ENCODE measurements at places on chromosomes 5 and 9.

DNA sequence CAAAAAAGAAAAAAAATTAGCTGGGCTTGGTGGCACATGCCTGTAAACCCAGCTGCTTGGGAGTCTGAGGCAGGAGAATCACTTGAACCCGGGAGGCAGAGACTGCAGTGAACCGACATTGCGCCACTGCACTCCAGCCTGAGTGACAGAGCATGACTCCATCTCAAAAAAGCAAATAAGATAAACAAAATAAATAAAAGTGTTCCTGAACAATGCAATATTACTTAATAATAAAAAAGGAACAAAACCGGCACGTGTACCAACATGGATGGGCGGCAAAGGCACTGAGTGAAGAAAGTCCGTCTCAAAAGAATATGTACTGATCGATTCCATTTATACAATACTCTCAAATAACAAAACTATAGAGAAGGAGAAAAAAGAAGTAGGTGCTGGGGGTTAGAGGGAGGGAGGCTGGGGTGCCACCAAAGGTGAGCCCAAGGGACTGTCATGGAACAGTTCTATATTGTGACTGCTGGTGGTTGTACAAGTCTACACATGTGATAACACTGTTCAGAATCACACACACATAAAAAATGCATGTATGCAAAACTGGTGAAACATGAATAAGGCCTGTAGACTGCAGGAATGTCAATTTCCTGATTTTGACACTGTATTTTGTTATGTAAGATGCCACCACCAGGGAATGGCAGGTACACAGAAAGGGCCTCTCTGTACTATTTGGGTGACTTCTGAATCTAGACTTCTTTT lies 15.8 kb downstream of the MYO10 start:
- DNase-seq = no peak

GRCh38 chr5:9781890-9782289 lies 151.7 kb upstream of the TAS2R1 start:
- DNase-seq = no peak

DNA sequence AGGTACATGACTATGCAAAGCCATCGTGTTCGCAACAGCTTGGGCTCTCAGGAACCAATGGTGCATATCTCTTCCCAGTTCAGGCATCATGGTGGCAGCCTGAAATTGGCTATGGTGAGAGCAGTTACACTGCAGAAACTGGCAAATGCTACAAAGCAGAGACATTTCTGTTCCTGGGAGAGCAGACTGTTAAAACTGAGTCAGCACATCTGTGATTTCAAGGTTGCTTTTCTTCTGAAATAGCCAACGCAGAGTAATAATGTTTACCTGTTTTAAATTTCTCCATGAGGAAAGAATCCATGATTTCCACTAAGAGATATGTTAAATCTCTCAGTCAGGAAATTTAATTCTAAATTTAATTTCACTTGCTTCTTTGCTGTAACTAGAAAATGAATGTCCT lies 47.8 kb downstream of the C7 start:
- DNase-seq = no peak

DNA sequence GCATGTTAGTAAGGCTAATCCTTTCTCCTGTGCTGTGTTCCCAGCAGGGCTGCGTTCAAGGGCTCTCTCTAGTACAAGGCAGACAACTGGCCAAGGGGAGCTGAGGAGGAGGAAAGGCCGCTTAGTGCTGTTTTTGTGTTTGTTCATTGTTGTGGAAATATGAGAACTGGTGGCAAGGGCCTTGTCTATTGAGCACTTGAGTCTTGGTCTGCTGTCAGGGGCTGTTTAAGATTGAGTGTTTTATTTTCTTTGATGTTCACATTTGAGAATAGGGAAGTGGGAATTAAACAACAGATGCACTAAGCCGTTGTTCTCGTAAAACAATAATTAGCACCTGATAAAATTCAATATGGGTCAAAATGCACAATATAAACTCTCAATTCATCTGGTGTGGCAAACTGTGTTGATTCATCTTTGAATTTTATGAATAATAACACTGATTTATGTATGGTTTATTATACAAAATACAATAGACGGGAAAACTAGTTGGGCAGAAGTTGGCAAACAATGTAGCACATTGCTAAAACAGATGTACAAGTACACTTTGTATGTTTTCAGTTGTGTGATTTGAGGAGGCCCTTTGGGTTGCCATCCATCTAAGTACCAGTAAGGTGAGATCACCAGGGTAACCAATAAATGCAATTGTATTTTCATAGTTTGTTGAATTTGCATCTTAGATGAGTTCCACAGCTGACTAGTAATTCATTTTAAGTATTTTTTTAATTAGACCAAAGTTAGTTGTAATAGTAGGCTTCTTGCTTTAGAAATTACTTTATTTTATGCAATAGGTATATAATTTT lies 97.6 kb upstream of the GRHPR start:
- no peak for DNase-seq

- no peak for DNase-seq
Observed at GRCh38 chr9:132125361-132125760, 36.5 kb upstream of the NTNG2 start.

GRCh38 chr9:114860187-114860586 lies 54.3 kb upstream of the TNFSF15 start:
- no peak for DNase-seq

DNA sequence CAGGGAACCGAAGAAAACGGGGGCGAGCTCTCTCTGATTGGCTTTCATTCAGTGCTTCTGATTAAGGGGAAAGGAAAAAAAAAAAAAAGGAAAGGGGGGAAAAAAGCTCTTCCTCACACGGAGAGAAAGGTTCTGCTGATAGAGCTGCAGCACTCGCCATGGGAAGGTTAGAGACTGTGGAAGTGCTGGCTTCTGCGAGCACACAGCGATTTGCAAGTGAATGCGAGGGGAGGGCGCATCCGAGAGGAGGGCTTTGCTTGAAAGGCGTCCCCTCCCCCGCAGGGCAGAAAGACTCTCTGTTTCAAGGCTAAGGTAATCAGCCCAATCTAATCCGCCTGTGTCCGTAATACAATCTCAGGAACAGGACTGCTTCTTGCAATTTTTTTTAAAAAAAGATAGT lies at the start of gene CDH10:
Gene CDH10 (minus strand): TSS at position 218 of the 400 bp plus-strand sequence. CDS start 51,488 bp downstream, outside the sequence.
- DNase-seq = no peak

GRCh38 chr5:119289438-119290044 lies 66.3 kb upstream of the TNFAIP8 start:
- DNase-seq = no peak

DNA sequence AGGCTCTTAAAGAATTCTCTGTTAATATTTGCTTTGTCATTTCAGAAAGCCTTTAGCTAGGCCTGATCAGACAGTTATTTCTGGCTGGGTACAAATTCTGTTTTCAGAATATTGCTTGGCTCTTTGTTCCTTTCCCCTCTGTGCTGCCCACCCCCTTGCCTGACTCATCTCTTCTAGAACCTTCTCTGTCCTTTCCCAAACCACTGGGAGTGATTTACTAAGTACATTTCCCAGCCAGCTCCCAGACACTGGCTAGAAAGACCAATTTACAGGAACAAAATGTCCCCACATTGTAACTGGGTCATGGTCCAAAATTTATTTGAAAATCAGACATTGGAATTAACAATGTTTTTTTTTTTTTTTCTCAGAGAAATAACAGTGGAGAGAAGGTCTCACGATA lies 133.1 kb upstream of the MAP1B start:
- no peak for DNase-seq

GRCh38 chr5:32586276-32586599 lies 881 bp downstream of the SUB1 start:
- DNase-seq = no peak

DNA sequence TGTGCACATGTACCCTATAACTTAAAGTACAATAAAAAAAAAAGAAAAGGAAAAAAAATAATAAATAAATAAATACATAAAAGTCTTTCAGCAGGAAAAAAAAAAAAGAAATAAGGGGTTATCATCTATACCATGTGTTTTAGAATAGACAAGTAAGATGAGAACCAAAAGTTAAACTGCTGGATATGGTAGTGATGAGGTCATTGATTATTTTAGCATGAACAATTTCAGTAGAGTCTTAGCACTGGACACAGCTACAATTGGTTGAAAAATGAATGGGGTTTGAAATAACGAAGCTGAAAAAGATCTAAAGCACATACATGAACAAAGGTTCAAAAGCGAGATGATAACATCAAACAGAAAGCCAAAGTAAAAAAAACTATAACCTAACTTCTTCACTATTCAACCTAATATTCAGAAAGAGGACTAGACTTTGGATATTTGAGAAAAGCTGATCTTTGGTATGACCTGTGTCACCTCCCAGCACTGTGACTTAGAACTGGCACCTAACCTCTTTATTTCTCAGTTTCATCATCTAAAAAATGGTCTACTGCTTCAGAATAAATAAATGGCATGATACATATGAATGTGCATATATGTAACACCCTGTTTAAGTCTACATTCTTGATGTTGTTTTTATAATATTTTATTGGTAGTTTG lies 133.3 kb downstream of the RAB3C start:
- DNase-seq = no peak

- DNase-seq = peak; percentile 86
Observed at GRCh38 chr5:176660860-176661641, 13.8 kb downstream of the TSPAN17 start.

GRCh38 chr9:136902259-136902821 lies 16.0 kb downstream of the TRAF2 start:
- peak; percentile 86 for DNase-seq

- no peak for DNase-seq
Observed at GRCh38 chr9:75053869-75054268, 25.8 kb upstream of the CARNMT1 start.

DNA sequence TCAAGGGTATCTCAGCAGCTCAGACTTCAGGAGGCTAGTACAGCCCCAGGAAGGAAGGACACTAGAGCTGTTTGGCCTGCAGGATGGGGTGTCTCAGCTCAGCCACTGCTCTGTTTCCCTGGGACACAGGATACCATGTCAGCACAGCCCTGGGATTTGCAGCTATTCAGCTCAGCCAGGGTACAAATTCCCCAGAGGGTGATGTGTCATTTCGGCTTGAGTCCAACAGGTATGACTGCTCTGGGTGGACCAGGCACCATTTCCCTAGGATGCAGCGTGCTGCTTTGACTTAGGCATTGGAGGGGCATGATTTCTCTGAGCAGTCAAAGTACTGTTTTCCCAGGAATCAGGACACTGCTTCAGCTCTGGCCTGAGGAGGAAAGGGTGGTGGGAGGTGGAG lies 130.1 kb downstream of the ARSB start:
- no peak for DNase-seq

DNA sequence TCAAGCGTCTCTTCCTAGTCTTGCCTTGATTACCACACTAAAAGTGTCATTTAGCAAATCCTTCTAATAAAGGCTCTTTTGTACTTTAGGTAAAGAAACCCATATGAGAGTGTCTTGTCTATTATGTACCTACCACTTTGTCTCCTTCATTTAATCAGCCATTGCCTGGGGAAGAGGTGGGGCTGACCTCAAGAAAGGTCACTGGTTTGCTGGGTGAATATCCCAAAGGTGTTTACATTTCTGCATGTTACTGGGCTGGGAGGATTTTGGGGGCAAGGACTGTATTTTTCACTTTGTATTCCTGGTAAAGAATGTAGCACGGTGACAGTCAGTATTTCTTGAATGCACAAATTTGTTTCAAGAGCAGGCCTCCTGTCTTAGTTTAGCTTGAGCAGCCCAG lies 11.9 kb upstream of the RPS23 start:
- no peak for DNase-seq

GRCh38 chr9:125524583-125525355 lies 182.2 kb downstream of the MAPKAP1 start:
- DNase-seq = no peak

GRCh38 chr5:44543511-44543910 lies 154.3 kb upstream of the FGF10 start:
- DNase-seq = no peak

GRCh38 chr5:76849419-76850291 lies at the start of gene S100Z:
S100Z (plus strand) TSS chr5:76850014; CDS start chr5:76875360, 25,346 bp downstream.
- peak; percentile 26 for DNase-seq

DNA sequence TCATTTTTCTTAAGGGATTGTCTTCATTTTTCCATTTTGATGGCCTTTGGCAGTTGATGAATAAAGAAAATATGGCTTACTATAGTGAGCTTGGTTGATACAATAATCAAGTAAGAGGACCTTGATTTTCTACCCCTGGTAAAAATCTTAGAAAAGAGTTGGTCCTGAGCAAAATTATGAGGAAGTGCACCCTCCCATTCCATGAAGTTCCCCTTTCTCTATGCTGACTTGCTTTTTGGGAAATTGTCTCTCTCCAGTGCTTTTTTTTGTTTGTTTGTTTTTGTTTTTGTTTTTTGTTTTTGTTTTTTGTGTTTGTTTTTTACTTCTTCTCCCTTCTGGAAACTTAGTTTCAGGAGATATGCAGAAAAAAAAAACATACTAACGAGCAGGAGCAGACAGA lies 449.2 kb upstream of the ACTBL2 start:
- DNase-seq = no peak

DNA sequence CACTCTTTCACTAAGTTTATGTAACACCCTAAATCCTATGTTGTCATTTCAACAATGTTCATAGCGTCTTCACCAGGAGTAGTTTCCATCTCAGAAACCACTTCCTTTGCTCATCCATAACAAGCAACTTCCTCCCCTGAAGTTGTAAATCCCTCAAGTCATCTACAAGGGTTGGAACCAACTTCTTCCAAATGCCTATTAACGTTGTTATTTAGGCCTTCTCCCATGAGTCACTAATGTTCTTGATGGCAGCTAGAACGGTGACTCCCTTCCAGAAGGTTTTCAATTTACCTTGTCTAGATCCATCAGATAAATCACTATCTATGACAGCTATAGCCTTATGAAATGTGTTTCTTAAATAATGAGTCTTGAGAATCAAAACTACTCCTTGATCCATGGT lies 73.3 kb upstream of the TARS1 start:
- no peak for DNase-seq

DNA sequence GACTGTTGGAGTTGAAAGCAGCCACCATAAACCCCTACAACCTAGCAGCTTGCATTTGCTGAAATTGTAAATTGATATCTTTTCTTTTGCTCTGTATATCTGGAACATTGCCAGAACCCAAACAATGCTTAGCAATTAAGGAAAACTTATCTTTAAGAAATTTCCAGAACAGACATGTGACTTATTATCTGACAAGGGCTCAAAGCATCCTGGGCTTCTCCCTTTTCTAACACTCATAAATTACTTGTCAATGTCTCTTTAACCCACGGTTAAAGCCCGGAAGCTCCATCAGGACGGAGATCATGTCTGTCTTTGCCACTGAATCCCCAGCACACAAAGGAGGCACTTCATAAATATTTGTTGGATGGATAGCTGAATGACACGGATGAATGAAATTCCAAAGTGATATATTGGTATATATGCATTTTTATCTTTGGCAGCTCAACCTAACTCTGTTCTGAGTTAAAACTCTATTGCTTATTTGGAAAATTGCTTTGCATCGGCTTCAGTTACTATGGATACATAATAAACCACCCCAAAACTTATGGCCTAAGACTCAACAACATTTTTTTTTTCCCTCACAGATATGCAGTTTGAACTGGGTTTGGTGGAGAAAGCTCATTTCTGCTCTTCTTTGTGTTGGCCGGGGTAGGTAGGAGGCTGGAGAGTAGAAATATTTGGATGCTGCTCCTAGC lies 103.1 kb upstream of the CLINT1 start:
- no peak for DNase-seq

GRCh38 chr5:57889558-57889957 lies 406.9 kb upstream of the ACTBL2 start:
- no peak for DNase-seq

Data from stimulated activated naive CD8-positive, alpha-beta T cell treated with anti-CD3 and anti-CD28 coated beads, Interleukin-15, Interleukin-2, amounts not matched to agents 100 U/mL and 50 U/mL, for 24 hours (primary cell).